DMS 273 treated with DMSO at 0.1 percent for 48 hours (cell line): ENCODE measurements at places on chromosomes 5 and 9.
A peak's percentile ranks its signal among the peaks of the same experiment; 100 is the strongest.

GRCh38 chr9:92423612-92424011, 659 bp downstream of the OMD start:
- DNase-seq = no peak

DNA sequence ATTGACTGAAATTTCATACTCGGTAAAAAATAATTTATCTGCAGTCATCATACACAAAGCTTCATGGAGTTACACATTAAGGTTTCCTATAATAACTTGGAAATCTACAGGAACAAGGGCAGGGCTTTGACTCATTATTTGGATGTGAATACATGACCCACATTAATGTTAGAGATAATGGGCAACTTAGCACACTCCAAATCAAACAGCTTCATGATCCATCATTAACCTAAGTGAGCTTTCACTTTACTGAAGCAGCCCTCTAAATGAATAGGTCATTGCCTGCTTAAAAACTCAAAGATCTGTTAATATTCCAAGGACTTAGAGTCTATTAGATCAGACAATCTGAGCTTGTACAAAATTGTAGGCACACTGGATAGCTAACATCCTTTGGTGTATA, 9.0 kb downstream of the CDH12 start:
- no peak for DNase-seq

GRCh38 chr5:171143171-171143570, 165.9 kb upstream of the TLX3 start:
- no peak for DNase-seq

DNA sequence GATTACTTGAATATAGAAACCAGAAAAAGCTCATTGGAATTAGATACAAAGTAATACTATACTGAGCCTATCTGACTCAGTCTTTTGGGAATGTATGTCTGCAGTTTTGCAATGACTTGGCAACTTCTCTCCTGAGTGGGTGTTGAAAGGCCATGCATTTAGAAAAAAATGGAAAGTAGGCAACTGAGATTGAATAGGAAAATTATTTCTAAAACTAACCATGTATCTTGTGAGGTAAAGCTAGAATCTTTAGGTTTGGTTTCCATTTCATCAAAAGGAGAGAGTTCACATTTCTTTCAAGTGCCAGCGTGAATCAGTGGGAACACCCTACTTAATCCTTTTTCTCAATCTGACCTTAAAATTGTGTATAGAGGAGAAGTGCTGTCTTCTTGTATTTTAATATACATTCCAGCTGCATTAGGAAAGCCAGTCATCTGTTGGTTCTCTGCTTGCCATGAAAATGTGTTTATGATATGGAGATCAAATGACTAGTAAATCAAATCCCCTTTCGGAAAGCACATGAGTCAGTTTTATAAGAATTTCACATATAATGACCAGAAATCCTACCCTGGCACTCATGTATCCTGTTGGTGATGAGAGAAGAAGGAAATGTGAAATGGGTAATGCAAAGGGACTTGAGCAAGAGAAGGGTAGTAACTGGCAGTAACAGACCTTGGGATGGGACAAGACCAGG, 30.4 kb downstream of the NFX1 start:
- no peak for DNase-seq

DNA sequence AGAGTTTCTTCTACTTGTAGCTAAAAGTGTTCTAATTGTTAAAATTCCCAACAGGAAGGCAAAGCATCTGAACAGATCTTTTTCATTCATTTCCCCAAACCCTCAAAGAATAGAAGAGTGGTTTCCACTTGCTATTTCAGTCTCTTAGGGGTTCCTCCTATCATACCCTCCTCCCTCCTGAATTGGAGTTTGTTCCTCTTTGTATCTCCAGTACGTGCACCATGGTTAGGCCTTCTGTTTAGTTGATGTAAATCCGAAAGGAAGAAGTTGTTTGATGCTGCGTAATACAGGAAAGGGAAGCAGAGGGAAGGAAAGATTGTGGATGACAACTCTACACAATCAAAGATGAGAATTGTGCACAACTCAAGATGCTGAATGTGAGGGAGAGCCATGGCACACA, 303.6 kb downstream of the PIK3R1 start:
- no peak for DNase-seq

GRCh38 chr9:61673247-61673646, 483.4 kb downstream of the SPATA31A7 start:
- DNase-seq = no peak

GRCh38 chr5:45686620-45687019, 9.6 kb downstream of the HCN1 start:
- DNase-seq = no peak

DNA sequence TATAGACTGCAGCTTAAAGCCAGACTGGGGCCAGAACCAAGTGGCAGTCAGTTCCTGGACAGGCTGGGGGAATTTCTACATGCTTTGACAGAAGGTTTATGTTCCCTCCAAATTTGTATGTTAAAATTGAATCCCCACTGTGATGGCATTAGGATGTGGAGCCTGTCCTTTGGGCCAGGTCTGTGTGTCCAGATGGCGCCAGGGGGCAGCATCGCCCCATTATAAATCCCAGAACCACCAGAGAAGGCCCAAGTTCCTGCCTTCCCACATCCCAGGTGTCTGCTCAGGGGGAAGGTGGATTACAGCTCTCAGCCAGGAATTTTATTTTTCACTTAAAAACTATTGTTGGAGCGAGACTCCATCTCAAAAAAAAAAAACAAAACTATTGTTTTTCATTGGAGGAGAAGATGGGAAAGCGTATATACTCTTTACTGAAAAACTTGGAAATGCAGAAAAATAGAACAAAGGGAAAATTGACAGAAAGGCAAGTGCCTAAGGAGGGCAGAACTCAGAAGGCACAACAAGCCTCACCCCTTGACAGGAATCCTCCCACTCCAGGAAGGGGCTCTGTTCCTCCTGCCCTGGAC, 5.0 kb downstream of the IL3 start:
- DNase-seq = peak; percentile 56

DNA sequence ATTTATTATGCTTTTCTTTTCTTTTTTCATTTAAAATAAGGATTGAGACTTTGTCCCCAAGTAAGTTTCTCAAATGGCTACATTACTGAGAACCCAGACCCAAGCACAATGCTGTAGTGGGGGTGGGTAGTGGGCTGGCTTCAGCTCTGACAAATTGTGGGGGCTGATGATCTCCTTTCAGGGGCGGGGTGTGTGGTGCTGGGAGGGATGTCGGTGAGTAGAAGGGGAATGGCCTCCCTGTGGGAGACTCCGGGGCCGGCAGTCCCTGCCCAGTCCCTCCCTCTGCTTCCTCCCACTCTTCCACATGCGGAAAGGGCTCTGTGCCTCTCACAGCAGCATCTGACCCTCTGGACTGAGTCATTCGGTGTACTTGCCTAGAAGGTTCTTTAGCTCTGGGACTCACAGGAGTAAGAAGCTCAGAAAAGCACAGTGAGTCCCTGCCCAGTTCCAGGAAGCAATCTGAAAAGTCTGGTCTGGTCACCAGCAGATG, 14.3 kb downstream of the CD180 start:
- DNase-seq = no peak

DNA sequence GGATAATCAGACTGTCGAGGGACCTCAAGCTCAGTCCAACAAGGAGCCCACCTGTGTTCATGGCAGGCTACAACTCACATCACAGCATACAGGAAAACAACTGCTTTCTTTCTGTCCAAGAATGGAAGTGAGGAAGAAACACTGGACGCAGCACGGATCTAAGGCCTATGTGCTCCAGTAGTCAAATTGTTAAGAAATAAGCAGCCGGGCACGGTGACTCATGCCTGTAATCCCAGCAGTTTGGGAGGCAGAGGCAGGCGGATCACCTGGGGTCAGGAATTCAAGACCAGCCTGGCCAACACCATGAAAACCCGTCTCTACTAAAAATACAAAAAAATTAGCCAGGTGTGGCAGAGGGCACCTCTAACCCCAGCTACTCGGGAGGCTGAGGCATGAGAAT, 427.8 kb downstream of the BNC2 start:
- DNase-seq = no peak

- DNase-seq = peak; percentile 30
These were observed 136.1 kb downstream of the RGS3 start for GRCh38 chr9:113599646-113600022.

DNA sequence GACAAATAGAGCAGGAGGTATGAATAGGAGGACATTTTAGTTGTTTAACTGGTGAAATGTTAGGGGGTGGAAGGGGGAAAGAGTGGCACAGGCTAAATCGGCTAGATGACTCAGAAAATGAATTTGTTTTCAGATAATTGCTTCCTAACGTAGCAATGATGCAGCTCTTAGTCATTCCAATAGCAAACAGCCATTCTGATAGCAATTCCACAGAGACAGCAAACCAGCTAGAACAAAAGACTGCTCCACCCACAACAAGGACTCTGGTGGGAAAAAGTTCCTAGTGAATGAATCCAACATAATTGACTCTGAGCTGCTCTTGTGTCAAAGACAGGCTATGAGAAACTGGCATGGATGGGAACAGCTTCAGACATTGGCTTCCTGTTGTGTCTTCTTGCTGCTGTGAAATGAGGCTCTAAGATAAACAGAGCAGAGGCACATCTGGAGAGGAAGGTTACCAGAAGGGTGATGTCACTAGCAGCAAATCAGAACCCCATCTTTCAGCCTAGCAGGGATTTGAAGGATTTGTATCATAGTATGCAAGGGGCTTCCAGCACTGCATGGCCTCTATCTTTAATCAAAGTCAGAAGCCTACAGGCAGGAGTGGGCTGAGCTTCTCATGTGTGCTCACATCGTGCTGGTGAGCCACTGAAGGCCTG, 28.1 kb upstream of the F2RL1 start:
- DNase-seq = no peak

DNA sequence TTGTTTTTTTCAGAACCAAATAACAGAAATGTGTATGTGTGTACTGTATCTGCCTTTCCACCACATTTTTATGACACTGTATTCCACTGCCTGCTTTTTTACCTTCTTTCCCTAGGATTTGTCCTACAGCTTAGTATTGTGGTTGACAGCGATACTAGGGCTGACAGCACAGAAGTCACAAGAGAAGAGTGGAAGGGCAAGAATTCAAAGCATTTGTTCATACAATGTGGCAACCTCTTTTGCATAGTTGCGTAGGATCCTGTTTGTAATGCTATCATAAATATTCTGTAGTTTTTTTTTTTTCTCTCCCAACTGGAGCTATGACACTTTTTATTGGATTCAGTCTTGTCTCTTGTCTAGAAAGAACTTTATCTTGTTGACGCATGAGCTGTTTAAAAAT, 5.6 kb upstream of the BNIP1 start:
- no peak for DNase-seq

DNA sequence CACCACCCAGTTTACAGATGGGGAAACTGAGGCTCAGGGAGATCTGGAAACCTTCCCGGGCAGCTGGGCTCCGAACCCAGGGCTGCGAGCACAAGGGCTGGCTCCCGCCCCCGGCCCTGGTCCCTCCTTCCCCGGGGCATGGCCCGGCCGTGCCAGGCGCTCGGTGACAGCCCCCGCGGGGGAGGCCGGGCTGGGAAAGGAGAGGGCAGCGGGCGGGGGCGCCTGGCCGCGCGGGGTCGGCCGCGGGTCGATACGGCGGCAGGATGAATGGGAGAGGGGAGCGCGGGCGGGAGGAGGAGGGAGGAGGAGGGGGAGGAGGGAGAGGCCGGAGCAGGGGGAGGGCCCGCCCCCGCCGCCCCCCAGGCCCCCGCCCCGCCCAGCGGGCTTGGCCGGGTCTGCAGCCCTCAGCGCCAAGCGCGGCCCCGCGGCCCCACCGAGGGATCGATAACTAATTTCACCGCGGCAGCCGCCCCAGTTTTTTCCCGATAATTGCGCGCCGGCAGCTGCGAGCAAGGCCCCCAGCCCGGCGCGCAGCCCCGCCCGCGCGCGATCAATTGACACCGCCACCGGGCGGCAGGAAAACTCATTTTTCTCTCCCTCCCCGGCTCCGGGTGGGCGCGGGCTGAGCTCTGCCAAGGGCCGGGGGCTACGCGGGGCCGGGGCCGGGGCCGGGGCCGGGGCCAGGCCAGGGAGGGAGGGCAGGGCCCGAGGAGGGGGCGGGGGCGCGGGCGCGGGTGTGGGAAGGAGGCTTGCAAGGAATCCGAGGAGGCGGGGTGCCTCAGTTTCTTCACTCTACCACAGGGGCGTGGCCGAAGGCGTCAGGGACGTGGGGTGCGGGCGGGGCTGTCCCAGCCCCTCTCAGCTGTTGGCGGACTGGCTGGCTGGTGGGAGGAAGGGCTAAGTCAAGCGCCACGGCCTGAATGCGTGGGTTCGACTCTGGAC, 52.1 kb downstream of the C9orf50 start:
- DNase-seq = no peak
